ENCODE measurements at places on chromosomes 16 and 17.
A peak's percentile ranks its signal among the peaks of the same experiment; 100 is the strongest.

DNA sequence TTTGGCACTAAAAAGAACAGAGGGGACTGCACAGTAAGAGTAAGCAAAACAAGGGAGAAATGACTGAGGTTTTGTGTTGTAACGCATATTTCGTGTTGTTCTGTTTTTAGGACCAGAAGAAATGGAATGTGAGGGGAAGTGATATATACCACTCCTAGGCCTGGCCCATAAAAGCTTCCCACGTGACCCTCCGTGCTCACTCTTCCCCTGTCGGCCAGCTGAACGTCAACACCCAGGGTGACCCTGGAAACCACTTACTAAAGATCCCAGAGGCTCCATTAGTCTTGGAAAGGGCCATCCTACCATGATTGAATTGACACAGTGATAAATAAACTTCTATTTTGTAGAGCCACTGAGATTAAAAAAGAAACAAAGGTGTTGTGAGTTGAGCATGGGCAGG, 79.8 kb downstream of the HELZ start:
- DNase-seq, result no peak

DNA sequence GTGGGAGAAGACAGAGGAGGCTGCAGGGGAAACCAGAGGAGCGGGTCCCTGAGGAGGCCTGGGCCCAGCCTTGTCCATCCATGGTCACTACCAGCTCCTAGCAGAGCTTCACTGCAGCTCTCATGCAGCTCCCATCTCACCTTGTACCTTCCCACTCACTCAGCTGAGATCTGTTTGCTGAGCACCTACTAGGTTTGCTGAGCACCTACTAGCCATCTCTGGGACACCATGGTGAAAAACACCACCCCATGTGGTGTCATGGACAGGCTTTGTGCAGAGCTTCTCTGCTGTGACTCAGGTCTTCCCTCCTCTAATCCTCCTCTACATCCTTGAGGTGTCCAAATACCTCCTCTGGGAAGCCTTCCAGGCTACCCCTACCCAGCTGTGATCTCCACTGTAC, 58.6 kb downstream of the ENGASE start:
- DNase-seq, result no peak

- no peak for DNase-seq
Observed at GRCh38 chr16:12119562-12119961, 143.0 kb downstream of the SNX29 start.

- no peak for DNase-seq
Observed at GRCh38 chr17:38341035-38341721, 2.6 kb downstream of the GPR179 start.

DNA sequence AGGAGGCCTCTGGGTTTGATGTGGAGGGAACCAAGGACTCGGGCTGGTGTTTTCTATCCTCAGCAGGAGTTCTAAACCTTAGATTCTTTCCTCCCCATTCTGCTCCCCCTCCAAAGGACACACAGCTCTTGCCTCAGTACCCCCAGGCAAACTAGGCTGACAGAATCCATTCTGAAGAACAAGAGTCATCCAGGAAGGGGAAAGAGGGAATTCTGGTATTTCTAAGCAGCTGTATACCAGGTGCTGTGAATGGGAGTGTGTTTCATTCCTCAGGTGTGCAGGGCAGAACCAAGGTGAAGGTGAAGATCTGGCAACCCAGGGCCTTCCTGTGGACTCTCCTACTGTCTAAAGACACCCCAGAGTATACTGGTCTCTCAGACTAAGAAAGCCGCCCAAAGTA, 4.1 kb downstream of the INPP5K start:
- DNase-seq, result no peak

- DNase-seq, result peak; percentile 63
Observed at GRCh38 chr16:1048442-1049112, 24.0 kb upstream of the SSTR5 start.

DNA sequence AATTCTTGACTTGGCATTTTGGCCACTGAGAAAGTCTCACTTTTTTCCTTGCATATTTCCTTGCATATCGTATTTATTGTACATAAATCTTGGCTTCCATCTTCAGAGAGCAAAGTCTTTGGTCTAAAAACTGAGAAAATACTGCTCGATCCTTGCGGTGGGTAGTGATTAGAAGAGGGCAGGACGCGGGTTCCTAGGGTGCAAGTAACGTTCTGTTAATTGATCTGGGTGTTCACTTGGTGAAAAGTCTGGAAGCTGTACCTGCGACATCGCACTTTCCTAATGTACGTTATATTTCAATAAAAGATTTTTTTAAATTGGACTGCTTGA, 758 bp upstream of the UBALD2 start:
- no peak for DNase-seq

GRCh38 chr17:17231621-17232302, 5.2 kb downstream of the FLCN start:
- DNase-seq, result no peak

DNA sequence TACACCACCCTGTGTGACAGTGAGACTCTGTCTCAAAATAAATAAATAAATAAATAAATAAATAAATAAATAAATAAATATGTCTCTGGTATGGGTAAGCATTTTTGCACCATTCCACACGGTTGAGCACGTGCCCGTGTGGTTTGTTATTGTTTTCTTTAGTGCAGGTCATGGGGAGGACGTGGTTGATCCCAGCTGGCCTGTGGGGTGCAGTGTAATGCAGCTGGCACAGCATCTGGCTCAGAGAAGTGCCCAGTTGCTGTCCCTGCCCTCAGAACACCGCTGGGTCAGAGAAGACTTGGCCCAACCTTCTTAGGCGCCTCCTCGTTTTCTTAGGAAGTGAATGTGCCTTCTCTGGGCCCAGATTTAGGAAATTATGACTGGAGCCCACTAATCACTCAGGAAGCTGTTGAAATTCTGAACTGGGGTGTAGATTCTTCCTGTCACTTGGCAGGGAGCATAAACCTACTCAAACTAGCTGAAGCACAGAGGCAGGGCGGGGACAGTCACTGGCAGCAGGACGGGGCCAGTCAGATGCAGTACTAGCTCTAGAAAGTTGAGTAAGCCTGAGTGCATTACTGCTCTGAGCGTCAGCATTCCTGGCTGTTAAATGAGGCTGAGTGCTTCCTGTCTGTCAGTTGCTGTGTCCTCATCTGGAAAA, 85.9 kb downstream of the SNX29 start:
- DNase-seq, result peak; percentile 89

DNA sequence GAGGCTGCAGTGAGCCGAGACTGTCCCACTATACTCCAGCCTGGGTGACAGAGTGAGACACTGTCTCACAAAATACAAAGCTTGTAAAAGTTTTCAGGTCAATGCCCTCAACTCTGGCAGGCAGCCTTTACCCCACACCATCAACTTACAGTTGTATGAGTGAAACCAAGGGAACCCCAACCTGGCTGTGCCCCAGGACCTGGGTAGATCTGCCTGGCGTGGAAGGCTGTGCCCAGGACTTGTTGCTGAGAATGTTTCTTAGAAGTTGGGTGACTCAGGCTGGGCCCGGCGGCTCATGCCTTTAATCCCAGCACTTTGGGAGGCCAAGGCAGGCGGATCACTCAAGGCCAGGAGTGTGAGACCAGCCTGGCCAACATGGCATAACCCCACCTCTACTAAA, 7.8 kb downstream of the CES3 start:
- no peak for DNase-seq

- no peak for DNase-seq
Observed at GRCh38 chr17:67680445-67681224, 37.1 kb upstream of the NOL11 start.

DNA sequence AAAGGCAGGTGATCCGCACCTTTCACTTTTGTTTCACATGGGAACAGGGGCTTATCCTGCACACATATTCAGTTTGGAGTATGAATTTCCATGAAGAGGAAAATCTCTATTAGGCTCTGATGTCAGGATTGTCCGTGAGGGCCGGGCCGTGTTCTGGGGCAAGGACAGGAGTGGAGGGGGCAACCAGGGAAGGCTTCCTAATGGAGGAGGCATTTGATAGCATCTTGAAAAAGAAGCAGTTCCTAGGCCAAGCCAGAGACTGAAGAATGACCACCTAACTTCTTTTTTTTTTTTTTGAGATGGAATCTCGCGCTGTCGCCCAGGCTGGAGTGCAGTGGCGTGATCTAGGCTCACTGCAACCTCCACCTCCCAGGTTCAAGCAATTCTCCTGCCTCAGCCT, 174.2 kb downstream of the SEC14L1 start:
- no peak for DNase-seq

GRCh38 chr17:76032073-76032779, 5.1 kb upstream of the EVPL start:
- DNase-seq, result no peak

GRCh38 chr17:51540151-51540550, 279.8 kb downstream of the UTP18 start:
- DNase-seq, result no peak

DNA sequence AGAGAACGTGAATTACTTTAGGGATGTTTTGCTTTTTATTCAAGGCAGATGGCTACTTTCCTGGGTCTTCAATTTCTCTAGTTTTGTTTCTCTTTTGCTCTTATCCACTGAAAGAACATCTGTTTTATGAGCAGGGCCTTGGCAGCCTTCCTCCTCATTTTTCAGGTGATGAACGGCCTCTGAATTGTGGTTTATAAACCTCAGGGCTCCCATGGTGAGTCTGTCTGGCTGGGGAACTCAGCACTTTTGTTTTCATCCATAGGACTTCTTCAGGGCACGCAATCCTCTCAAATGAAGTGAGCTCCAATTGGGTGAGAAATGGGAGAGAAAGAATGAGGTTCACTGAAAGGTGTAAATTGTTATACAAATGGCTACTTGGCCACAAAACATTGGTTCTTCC, 186.4 kb upstream of the ERCC4 start:
- DNase-seq, result no peak

GRCh38 chr16:75326333-75326732, 74.9 kb upstream of the BCAR1 start:
- DNase-seq, result no peak

- peak; percentile 60 for DNase-seq
Observed at GRCh38 chr16:30748634-30749445, 615 bp downstream of the PHKG2 start.

- peak; percentile 1 for DNase-seq
Observed at GRCh38 chr16:25413975-25414374, 156.3 kb upstream of the ZKSCAN2 start.

Data from iris pigment epithelial cell (primary cell).